Amniotic epithelial cell (primary cell): ENCODE measurements at places on chromosomes 4 and X.

DNA sequence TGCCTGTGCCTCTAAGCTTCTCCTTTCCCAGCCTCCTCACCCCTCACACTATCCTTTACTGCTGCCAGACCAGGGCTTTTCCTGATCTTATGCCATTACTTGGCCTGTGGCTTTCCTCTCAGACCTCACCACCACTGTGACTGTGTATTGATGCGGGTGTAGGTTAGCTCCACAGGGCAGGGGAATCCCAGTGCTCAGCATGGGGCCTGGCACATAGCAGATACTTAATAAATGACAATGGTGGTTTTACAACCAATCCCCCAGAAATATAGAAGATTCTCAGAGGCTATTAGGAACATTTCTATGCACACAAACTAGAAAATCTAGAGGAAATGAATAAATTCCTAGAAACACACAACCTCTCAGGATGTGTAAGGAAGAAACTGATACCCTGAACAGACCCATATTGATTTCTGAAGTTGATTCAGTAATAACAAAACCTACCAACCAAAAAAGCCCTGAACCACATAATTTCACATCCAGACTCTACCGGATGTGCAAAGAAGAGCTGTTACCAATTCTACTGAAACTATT, 129.6 kb upstream of the QRFPR start:
- DNase-seq, result no peak

DNA sequence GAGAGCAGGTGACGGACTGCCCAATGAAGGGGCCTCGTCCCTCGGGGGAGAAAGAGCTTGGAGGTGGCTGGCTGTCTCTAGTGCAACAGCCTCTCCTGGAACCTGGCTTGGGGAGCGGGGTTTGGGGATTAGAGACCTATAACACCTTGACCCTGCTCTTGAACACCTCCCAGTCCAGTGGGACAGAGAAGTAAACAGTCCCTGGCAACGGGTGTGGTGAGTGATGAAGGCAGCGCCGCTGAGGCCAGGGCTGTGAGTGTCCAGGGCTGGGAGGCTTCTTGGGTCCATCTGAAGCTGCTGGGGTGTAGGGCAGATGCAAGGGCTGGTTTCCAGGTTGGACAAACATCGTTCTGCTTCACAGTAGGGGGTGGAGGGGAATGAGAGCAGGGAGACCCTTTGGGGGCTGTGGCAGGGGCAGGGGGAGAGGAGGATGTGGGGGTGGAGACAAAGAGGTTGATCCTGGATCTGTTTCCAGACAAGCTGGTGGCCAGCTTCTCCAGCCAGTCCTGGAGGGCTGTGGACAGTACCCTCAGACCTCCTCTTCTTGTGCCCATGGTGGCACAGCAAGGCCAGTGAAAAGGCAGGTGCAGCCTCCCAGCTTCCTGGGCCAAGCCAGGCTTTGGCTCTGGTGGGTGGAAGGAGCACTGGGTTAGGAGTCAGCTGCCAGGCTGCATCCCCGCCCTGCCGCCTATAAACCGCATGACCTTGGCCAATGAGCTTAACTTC, 3.8 kb downstream of the NSG1 start:
- DNase-seq, result no peak

GRCh38 chr4:168843635-168844034, 166.4 kb downstream of the CBR4 start:
- DNase-seq, result no peak

DNA sequence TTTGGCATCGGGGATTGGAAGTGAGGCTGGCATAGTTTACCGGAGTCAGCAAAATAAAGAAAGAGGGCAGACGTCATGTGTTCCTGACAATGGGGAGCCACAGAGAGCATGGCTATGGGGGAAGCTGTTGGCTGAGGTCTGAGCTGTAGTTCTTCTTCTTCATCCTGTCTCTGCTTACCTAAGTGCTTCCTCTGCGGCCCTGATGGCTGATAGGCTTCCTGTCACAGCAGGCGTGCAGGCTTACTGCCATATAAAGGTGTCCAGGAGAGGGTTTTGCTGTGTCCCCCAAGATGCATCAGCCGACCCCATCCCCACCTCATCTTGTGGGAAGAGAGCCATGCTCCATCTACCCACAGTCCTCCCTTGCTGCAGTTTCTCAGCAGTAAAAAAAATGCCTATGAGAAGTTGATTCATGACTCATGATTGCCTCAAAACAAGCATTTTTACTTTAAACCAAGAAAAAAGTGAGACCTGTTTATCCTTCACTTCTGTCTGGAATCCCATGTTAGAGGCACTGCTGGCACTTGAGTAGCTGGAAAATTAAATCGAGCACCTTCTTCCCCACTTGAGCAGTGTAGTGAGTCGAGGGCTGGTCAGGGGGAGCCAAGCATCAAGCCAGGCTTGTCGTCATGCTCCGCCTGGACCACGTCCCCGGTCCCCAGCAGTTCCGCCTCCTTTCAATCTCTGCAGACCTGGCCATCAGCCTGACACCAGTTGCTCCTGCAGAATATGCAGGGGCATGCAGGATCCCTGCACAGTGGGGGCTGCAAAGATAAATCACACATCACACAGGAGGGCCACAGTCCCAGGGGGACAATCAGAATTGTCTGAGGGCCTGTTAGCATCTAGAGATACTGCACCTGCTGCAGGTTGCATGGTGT, 237.8 kb downstream of the EVC2 start:
- DNase-seq, result no peak
